NCI-H146 (cell line): ENCODE measurements at places on chromosomes 2 and 18.
A peak's percentile ranks its signal among the peaks of the same experiment; 100 is the strongest.

DNA sequence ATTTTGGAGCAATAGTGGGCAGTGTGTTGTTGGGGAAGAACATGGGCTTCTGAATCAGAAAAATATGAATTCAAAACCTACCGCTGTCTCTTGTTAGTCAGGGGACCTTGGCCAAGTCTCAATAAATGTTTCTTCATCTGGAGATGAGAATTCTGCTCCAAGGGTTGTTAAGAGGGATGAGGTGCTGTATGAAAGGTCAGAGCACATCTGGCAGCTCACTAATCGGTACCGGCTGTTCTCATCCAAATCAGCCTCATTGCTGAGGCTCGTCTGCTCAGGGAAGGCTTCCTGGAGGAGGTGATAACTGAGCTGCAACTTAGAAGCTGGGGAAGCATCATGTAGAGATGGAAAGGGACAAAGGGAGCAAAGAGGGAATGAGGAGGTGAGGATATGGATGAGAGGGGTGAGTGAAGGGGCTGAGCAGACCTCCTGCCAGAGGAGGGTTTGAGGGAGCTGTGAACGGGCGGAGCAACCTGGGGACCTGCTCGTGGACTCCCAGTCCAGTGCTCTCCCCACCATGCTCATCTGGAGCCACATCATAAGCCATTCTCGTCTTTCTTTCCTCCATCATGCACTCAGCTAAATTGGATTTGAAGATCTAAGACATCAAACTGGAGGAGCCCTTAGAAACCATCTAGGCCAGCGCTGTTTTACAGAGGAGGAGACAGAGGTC, 47.4 kb downstream of the GREB1 start:
- no peak for DNase-seq

- DNase-seq, result no peak
Measured at GRCh38 chr2:219912491-219912921, 285.1 kb downstream of the SLC4A3 start.

GRCh38 chr2:18980786-18981430, 377.5 kb downstream of the OSR1 start:
- no peak for DNase-seq

DNA sequence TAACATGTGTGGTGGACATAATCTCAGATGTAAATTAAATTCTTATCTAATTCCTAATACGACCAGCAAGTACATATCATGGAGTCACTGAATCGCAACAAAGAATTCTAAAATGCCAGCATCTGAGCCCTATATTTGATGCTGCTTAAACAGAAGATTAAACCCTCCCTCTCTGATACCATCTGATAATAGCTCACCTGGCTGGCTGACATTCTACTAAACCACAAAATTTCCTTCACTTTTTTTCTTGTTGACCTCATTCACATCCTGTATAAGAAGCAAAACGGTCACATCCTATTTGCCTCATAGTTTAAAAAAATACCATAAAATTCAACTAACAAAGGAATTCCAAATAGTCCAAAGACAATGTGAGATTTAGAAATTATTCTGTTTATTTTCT, 371.6 kb upstream of the SLC8A1 start:
- no peak for DNase-seq

- no peak for DNase-seq
Measured at GRCh38 chr18:40558706-40559392, 1396.2 kb upstream of the PIK3C3 start.

- no peak for DNase-seq
Measured at GRCh38 chr2:76415821-76416220, 705.1 kb upstream of the GCFC2 start.

GRCh38 chr2:228432116-228432515, 250.6 kb upstream of the SPHKAP start:
- no peak for DNase-seq

- no peak for DNase-seq
Measured at GRCh38 chr2:85735691-85736090, 18.1 kb upstream of the ATOH8 start.

DNA sequence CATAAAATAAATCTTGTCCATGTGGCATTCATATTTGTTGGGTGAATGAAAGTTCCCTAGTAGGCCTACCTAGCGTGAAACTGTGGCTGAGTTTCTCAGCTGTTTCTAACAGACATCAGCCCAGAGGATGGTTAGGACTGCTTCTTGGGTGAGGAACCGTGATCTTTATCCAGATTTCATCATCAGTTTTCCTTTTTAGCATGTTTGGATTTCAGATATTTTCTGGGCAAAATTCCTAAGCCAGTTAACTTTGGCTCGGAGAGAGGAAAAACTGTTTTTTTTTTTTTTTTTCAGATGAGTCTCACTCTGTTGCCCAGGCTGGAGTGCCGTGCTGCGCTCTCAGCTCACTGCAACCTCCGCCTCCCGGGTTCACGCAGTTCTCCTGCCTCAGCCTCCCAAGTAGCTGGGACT, 53.5 kb downstream of the DGKD start:
- no peak for DNase-seq

DNA sequence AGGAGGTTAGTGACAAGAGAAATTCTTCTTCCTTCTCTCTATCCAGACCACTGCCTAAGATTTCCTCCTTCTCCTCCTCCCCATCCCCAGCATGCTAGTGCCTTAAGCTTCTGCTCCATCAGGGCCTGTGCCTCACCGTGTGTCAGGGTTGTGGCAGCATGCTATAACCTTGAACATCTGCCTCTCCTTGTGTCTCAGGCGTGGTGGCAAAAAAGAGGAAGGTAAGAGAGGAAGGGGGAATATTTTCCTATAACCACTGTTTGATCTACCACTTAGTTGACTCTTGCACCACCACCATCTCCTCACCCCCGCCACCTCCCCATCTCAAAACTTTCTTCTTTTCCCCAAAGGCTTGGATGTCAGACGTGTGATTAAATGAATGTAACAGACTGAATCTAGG, 38.3 kb upstream of the PEX13 start:
- no peak for DNase-seq

GRCh38 chr18:26407736-26408601, 140.4 kb downstream of the KCTD1 start:
- DNase-seq, result no peak

DNA sequence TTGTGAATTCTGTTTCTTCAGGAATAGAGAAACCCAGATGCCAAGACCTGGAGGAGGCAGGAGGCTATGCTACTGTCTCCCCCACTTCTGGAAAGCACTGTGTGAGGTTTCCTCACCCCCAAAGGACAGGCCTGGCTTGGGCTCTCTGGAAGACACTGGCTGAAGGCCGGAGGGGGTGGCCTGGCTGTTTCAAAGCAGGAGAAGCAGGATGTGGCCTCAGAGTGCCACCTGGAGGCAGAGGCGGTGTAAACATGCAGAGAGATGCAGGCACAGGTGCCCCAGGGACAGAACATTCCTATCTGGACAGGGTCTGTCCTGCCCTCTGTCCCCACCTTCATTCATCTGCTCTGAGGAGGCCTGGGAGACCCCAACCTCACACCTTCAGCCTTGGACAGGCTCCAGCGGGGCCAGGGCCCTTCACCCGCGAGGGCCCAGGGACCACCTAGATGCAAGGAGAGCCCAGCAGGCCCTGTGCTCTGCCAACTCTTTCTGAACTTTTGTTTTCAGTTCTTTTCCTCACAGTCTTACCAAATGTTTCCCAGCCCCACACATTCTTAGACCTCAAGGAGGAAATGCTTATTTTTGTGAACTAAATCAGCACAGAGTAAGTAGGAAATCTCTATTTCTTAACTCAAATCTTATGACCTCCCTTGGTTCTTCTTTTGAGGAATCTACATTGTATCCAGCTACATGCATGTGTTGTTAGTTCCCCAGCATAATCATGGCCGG, 79.2 kb downstream of the LONRF2 start:
- DNase-seq, result peak; percentile 82

- no peak for DNase-seq
Measured at GRCh38 chr18:62655520-62656219, 59.7 kb upstream of the PHLPP1 start.

DNA sequence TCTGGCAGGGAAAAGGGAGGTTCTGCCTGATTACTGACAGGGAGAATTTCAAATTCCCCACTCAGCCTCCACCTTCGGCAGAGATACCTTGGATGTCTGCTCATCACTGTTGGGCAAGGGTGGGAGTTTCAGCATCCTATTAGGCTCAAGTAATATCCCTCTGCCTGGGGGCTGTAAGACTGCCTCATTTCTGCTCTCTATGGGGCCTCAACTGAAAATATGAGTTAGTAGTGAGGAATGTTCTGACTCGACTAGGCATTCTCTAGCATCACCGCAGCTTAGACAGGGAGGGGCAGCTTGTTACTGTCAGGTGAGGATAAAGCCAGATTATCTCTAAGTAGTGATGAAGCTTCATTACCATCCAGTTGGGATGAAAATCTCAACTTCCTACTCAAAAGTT, 87.7 kb upstream of the LRP1B start:
- DNase-seq, result no peak

- DNase-seq, result no peak
Measured at GRCh38 chr2:128564131-128564530, 245.5 kb upstream of the HS6ST1 start.

DNA sequence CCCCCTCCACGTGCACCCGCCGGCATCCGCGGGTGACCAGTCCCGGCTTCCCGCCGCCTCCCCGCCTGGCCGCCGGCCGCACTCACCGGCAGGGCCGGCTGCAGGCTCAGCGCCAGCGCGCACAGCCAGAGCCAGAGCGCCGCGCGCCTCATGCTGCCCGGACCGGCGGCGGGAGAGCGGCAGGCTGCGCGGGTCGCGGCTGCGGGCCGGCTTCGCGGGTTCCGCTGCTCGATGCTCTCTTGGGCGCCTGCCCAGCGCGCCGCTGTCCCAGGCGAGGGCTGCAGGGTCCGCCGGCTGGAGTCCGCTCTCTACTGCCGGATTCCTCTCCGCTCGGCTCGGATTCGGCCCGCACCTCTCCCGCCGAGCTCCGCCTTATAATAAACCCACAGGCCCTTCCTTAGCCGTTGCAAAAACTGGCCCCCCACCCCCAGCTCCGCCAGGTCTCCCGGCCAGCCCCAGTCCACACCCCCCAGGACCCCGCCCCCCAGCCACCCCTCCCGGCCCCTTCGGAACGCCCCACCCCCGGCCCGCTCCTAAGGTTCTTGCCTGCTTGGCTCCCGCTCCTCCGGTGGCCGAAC, at the start of gene SDC1:
Gene SDC1 (minus strand): TSS at position 415 of the 578 bp plus-strand sequence. CDS start 263 bp downstream, at position 152.
- peak; percentile 84 for DNase-seq

DNA sequence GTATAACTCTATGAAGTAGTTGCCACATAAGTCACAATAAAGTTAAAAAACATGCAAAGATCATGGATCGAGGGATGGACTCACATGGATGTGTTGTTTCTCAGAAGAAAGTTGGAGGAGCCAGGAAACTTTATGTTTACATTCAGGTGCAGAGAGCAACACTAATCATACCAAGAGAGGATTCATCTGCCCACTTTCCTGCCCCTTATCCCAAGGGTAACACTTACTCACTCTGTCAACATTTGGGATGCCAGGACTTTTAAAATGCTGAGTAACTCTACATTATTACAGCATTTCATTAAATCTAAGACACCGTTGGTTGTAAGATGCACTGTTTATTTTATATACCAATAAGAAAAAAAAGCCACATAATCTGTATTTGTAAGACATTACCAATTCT, 170.4 kb downstream of the KCNE4 start:
- DNase-seq, result no peak

- DNase-seq, result no peak
Measured at GRCh38 chr2:27875089-27875881, 14.9 kb downstream of the RBKS start.

GRCh38 chr2:237045449-237045848, 40.2 kb upstream of the COPS8 start:
- no peak for DNase-seq

- no peak for DNase-seq
Measured at GRCh38 chr2:148255929-148256328, 235.0 kb downstream of the MBD5 start.
